ENCODE measurements at places on chromosomes 5 and 9.
A peak's percentile ranks its signal among the peaks of the same experiment; 100 is the strongest.

- DNase-seq: no peak
Measured at GRCh38 chr5:119395080-119395836, 39.4 kb downstream of the TNFAIP8 start.

- no peak for DNase-seq
Measured at GRCh38 chr5:179746872-179747271, 14.2 kb downstream of the MAML1 start.

- no peak for DNase-seq
Measured at GRCh38 chr9:95721061-95721531, 154.4 kb upstream of the ERCC6L2 start.

- DNase-seq: no peak
Measured at GRCh38 chr9:37452611-37453010, 12.6 kb downstream of the ZBTB5 start.

DNA sequence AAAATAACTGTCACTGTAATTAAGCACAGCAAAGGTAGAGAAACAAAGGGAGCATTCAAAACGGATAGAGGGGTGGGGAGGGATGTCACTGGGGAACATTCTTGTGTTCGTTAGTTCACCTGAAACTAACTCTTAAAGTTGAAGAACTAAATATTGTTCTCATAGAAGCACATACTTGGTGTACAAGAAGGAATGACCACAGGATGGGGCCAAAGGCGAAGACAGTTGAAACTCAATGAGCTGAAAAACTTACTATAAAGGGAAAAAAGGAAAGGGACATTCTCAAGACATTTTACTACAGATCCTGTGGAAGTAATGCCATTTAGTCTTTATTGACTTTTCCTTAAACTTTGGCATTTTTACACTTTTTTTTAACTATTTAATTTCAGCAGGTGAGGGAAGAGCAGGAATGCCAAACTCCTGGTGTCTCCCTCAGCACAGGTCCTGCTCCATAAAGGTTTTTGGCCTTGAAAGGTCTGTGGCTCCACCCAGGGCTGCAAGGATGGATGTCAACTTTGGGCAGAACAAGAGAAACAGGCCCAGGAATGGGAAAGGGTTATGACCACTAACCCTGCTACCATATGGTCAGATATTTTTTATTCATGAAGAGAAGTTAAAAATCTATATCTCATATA is 197.6 kb upstream of the RASA1 start:
- DNase-seq: peak; percentile 17

Measured in MV-4-11 (cell line).